Astrocyte (in vitro differentiated cells and primary cell): ENCODE measurements at places on chromosomes 16 and 17. TPM values are rescaled to one million over a fixed set of nuclear protein-coding genes. Genes with fewer than 3 reads are reported as not detected.

- no peaks in the 10 kb centered on the region for H3K27me3 ChIP-seq
- H3K27ac ChIP-seq, result no peak overlapping the region
- DNase-seq, result no peak
- no peak overlapping the region for H3K4me3 ChIP-seq
- peaks cover 5% of the 10 kb centered on the region for H3K4me1 ChIP-seq
- no peaks in the 10 kb centered on the region for H3K36me3 ChIP-seq
These were observed 28.0 kb downstream of the CACNA1G start for GRCh38 chr17:50588391-50589049.

DNA sequence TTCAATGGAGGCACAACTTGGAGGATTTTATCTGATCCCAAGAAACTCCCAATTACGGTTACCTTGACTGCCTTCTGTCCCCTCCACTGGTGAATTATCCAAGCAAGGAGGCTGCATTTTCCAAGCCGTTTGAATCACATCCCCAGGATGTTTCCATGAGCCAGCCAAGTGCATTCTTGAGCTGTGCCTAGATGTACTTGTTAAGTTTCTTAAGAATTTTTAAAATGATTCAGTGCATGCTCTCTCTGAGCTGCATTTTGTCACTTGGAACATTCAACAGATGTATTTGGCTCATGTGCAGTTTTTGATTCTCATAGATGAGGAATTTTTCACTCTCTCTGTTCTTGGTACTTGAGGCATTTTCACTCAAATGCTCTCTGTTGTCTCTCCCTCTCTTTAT, 202.6 kb upstream of the MYOCD start:
- no peaks in the 10 kb centered on the region for H3K36me3 ChIP-seq
- no peak overlapping the region for H3K27ac ChIP-seq
- no peaks in the 10 kb centered on the region for H3K4me1 ChIP-seq

DNA sequence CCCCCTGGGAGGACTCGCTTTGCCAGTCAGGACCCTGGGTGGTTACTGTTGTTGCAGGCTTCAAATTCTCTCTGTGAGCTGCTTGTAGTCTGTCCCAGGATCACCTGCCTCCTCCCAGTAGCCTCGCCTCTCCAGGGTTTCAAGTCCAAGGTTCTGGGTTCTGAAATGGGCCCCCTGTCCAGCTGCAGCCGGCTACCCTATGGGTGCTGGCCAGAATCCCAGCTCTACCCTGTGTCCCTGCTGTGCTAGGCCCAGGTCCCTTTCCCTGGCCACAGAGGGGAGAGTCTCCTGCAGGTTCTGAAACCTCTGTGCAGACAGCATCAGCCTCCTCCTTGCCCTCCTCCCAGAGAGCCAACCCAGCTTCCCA, 21.4 kb downstream of the UNC13D start:
- no peaks in the 10 kb centered on the region for H3K27me3 ChIP-seq
- peaks cover 7% of the 10 kb centered on the region for H3K4me1 ChIP-seq
- no peak overlapping the region for H3K4me3 ChIP-seq
- no peak overlapping the region for H3K27ac ChIP-seq
- DNase-seq, result no peak

DNA sequence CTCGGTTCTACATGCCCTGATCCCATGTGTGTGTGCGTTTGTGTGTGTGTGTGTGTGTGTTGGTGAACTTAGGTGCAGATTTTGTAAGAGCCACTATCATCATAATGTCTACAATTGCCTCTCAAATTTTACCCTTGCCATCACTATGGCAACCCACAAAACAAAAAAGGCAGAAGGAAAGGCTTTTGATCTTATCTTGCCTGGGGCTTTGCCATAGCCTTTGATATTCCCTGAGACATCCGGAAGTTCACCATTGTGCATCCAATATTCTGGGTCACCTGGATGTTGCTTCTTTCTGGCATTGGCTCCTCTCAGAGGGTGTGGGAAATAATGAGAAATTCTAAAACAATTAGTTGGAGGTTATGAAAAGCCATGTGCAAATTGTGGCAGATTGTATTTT, 114.7 kb downstream of the HAPSTR1 start:
- no peak overlapping the region for H3K27ac ChIP-seq
- peaks cover 2% of the 10 kb centered on the region for H3K27me3 ChIP-seq
- no peak overlapping the region for H3K4me3 ChIP-seq

Gene GSG1L
- not detected in 2 replicates for total RNA-seq

Gene WFIKKN1
- total RNA-seq, result 0.43 and 0.89 TPM in 2 replicates

Gene SRCAP
- 48.2 and 50.4 TPM in 2 replicates for total RNA-seq
